ENCODE measurements at places on chromosomes 5 and 9. TPM values are rescaled to one million over a fixed set of nuclear protein-coding genes. Genes with fewer than 3 reads are reported as not detected.

Gene HTR4
- not detected for polyA plus RNA-seq

Gene ATP10B
- not detected for polyA plus RNA-seq

- DNase-seq, result no peak
Measured at GRCh38 chr5:27682600-27682999, 644.2 kb upstream of the CDH9 start.

Gene GKAP1
- polyA plus RNA-seq, result 1.2 TPM

Gene GRIN3A
- polyA plus RNA-seq, result not detected

Gene KIF20A
- 0.43 TPM for polyA plus RNA-seq

DNA sequence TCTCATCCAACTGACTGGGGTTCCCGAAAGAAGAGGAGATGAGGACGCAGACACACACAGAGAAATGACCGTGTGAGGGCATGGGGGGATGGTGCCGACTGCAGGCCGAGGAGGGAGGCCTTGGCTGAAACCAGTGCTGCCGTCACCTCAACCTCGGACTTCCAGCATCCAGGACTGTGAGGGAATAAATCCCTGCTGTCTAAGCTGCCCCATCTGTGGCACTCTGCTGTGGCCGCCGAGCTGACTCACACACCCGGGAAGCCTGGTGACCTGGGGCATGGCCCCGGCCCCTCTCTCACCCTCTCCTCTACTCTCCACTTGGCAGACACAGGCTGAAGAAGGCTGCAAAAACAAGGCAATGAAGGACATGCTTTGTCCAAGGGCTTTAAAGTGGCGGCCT, 4.4 kb upstream of the COL5A1 start:
- DNase-seq, result no peak

Gene IL9
- not detected for polyA plus RNA-seq

- peak; percentile 15 for DNase-seq
Measured at GRCh38 chr9:38227656-38228055, 158.6 kb upstream of the SHB start.

- DNase-seq, result peak; percentile 48
Measured at GRCh38 chr5:14143841-14144585, 871 bp downstream of the TRIO start.

DNA sequence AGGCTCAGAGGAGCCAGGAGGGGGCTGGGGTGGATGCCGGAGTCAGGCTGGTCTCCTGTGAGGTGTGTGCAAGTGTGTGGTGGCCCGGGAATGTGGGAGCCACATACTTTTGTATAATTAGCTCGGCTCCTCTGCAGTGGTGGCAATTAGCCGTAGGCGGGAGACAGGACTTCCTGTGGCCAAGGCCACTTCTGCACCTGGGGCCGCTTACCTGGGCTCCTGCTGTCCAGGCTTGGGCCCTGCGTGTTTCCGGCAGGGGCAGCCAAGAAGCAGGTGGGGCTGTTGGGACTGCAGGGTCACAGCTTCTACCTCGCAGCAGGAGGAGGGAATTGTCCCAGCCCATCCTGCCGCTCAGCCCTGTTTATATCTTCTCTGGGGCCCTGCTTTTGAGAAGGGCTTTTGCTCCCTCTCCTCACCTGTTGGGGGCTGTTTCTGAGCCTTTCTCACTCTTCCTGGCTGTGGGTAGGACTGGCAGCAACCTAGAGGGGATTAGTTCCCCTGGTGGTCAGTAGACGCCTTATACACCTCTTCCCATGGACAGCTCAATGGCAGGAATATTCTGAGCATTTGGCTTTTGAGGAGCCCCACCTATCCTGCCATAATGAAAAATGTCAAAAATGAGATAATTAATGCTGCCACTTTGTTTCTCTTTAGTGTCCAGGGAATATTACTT, 145.4 kb upstream of the PITX1 start:
- no peak for DNase-seq

Gene PCDHGB2
- not detected for polyA plus RNA-seq

- no peak for DNase-seq
Measured at GRCh38 chr5:674630-675011, 18.5 kb downstream of the TPPP start.

Gene FAM169A
- 2.2 TPM for polyA plus RNA-seq

Gene FGF10
- not detected for polyA plus RNA-seq

Gene ACSL6
- 3.1 TPM for polyA plus RNA-seq

DNA sequence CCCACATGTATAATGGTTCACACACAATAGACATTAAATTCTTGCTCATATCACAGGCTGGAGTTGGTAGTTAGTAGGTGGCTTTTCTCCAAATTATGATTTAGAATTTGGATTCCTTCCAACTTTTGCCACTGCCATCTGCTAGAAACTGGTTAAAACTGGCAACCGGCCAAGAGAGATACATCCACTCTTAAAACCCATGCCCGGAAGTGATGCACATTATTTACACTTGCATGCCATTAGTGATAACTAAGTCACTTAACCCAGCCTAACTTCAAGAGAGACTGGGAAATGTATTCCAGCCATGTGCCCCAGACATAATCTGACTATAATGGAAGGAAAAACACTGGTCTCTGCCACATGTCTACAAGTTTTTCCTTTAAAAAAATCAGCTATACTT, 395.7 kb upstream of the SEMA6A start:
- DNase-seq, result no peak

DNA sequence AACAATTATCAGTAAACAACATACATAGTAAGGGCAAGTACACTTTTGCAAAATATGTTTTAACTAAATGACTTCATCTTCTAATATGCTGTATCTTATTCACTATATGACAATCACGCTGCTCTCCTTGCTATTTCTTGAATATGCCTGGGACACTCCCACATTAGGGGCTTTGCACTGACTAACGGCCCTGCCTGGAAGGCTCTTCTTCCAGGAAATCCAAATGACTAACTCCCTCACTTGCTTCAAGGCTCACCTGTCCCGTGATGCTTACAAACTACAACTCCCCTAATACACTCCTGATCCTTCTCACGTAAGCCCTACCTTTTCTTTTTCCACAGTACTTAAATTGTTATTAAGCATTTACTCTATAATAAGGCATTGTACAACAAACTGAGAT, 10.6 kb downstream of the ERP44 start:
- no peak for DNase-seq

Gene TRIM7
- polyA plus RNA-seq, result 0.50 TPM

Gene PLPP7
- 1.4 TPM for polyA plus RNA-seq

Gene DHX29
- 14.5 TPM for polyA plus RNA-seq

GRCh38 chr9:136847826-136848392, 1.3 kb upstream of the PHPT1 start:
- DNase-seq, result peak; percentile 86

GRCh38 chr9:16640649-16641048, 229.8 kb downstream of the BNC2 start:
- no peak for DNase-seq

DNA sequence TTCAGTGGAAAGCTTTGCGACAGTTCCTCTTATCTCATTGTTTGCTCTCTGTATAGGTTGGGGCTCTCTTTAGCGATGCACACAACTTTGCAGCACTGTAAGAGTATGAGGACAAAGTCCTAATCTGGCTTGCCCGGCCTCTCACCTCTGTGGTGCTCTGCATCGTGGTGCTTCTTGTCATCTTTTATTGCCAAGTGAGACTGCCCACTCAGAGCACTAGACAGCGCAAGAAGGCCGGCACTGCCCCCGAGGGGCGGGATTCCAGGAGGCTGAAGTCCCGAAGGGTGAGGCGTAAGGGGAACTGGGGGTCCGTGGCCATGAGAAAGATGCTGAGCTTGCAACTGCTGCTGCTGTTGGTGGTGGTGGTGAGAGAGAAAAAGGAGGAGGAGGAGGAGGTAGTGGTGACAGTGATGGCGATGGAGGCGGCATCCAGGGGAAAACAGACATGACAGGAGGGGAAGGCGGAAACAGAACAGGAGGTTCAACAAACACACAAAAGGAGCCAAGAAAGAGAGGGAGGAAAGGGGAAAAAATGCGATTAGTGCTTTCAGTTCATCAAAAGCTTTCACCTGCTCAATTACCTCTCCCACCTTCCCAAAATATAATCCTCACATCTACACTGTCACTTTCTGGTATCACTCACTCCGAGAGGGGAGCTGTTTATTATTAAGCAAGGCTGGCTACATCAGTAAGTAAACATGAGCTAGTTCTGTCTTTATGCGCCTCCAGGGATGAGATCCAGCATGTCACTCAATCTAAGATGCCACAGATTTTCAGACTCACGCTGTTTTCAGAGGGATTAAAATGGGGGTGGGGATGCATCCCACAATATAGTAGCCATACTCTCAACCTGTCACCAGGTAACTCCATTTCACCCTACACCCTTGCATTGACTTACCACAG, 55.1 kb downstream of the TLE1 start:
- DNase-seq, result no peak

DNA sequence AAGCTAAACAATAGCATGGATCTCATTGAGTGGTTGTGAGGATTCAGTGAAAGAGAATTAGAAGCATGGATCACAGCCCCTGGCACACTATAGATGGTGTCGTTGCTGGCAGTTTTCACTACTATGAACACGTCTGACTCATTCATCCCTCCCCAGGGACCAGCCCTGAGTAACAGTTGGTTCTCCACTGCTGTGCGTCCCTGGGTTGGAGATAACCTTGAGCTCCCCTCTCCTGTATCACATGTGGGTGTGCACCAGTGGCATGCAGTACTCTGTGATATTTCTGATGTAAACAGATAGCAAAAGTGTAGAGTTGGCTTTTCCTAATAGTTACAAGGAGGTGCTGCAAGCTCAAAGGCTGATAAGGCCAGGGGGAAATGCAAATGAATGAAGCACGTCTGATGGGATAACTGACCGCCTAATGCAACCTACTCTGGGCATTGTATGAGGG, 8.8 kb upstream of the LCP2 start:
- DNase-seq, result no peak

DNA sequence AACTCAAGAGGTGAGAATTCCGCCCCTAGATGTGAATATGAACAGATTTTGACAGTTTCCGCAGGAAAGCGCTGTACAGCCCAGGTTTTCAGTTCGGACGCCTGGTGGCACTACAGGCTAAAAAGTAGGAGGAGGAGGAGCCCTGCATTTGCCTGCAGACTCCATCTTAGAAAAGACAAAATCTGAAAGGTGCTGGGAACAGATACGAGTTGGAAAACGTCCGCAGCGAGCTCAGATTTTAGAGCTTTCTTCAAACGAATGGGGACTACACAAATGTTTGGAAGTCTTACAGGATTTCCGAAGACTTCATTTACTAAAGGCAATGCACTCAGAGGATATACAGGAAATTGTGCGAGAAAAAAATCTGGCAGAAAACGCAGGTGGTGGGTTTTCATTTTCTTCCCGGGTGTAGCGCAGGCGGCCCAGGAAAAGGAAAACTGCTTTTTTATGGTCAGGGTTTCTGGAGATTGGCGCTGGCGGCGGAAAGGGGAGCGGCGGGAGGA, 9.9 kb upstream of the PCDHB2 start:
- DNase-seq, result no peak

- no peak for DNase-seq
Measured at GRCh38 chr9:115988701-115989100, 164.9 kb upstream of the PAPPA start.

Gene LHX2
- not detected for polyA plus RNA-seq

- DNase-seq, result no peak
Measured at GRCh38 chr5:77230727-77231470, 20.4 kb downstream of the PDE8B start.

GRCh38 chr5:15938961-15939360, 240.6 kb downstream of the MARCHF11 start:
- no peak for DNase-seq

GRCh38 chr5:907366-907910, 14.8 kb downstream of the TRIP13 start:
- no peak for DNase-seq

DNA sequence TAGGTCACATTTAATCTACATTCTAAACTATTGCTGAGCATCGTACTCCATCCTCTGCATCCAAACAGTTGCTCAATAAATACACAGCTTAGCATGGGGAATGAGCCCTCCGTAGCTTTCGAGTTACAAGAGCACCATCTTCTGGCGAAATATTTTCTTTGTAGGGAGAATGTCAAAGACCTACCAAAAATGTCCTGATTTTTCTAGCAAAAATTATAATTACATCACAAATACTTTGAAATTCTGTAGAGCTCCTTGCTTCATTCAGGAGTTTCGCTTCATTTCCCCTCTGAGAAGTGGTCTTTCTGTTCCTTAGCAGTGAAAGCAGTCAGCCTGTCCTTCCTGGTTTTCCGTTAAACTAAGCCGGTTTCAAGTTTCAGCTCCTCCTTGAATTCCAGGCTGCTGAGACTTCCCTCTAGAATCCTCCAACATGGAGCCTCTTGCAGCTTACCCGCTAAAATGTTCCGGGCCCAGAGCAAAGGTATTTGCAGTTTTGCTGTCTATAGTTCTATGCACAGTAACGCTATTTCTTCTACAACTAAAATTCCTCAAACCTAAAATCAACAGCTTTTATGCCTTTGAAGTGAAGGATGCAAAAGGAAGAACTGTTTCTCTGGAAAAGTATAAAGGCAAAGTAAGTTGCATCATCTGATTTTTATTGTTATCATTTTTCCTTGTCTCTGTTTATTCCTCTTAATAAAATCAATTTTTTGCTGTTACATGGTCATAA, at the start of gene GPX8:
GPX8 (plus strand) TSS at position 409 of the 730 bp plus-strand sequence; CDS start at position 431, 22 bp downstream.
- DNase-seq, result peak; percentile 52

DNA sequence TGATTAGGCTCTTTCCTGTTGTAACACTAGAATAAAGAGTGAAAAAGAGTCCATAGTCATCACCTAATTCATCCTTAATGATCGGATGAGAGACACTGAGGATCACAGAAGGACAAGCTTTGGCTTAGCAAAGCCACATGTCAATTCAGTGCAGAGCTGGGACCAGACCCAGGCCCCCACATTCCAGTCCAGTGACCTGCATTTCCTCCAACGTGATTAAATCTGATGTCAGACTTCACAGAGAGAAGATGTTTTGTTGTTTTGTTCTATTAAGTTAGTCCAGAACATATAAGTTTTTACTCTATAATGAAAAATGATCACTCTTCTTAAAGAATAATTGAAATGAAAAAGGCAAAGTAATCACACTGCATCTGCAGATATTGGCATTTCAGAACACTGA, 377.9 kb upstream of the PAPPA start:
- DNase-seq, result no peak

DNA sequence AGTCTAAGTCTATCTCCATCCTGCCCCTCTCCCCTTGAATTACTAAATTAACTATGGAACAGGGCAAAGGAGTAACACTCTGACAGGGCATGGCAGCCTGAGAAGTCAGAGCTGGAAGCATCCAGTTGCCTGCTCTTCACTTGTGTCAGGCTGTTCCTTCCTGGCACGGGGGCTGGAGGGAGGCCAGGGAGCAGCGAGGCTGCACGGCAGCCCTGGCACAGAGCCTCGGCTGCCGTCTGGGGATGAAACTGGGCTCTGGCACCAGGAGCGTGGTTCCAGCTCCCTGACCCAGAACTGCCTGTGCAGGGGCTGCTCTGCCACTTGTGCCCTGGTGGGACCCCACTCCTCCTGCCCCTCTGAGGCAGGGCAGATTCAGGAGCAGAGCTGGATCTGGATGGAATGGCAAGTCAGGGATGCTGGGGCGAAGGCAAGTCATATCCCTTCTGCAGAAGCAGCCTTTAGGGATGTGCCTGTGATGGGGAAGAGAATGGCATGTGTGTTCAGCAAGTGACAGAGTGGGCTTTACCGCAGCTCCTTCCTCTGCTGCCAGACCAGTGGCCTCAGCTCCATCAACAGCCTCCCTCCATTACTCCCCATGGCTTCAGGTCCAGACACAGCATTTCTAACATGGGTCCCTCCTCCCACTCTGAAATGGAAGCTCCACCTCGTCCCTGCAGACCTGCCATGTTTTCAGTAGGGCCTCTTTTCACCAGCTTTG, 42.2 kb upstream of the PDE8B start:
- no peak for DNase-seq

GRCh38 chr9:36218411-36218901, 27.7 kb downstream of the CLTA start:
- DNase-seq, result no peak

Gene AJM1
- polyA plus RNA-seq, result 0.82 TPM

Measured in immature natural killer cell (primary cell).